ENCODE measurements at places on chromosomes 6 and 20. TPM values are rescaled to one million over a fixed set of nuclear protein-coding genes. Genes with fewer than 3 reads are reported as not detected.

DNA sequence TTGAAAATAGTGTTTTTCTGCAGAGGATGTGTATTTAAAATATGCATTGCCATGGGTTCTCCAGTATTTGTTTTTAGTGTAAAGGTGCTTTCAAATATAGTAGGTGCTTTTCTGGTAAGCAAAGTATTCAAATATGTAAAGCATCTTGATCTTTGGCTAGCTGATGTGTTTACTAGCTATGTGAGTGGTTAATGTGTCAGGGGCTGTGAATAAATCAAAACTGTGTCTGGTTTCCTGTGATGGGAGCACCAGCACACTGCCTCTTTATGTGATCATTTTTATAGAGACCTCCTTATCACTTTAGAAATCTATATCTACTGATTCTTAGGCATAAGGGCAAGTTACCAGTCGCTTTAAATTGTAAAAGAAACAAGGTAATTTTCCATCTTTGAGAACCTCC is 388.9 kb upstream of the MAN1A1 start:
- no peaks in the 10 kb centered on the region for H3K4me1 ChIP-seq
- H3K36me3 ChIP-seq = no peaks in the 10 kb centered on the region
- DNase-seq = no peak

Gene NOTCH4
- total RNA-seq = 1.5 TPM

Gene CD93
- 0.53 TPM for total RNA-seq

GRCh38 chr6:157732416-157733161 is 90.5 kb upstream of the SNX9 start:
- no peak overlapping the region for H3K27ac ChIP-seq
- no peaks in the 10 kb centered on the region for H3K36me3 ChIP-seq

- DNase-seq = no peak
- peaks cover 47% of the 10 kb centered on the region for H3K4me1 ChIP-seq
- H3K27ac ChIP-seq = no peak overlapping the region
Measured at GRCh38 chr6:137387096-137387764, 107.0 kb downstream of the OLIG3 start.

GRCh38 chr6:39029156-39030011 is 19.2 kb upstream of the GLP1R start:
- no peak overlapping the region for H3K4me3 ChIP-seq
- H3K27ac ChIP-seq = no peak overlapping the region
- H3K36me3 ChIP-seq = no peaks in the 10 kb centered on the region
- peak; percentile 37 for DNase-seq
- H3K4me1 ChIP-seq = no peaks in the 10 kb centered on the region

GRCh38 chr6:257774-258173 is 34.5 kb upstream of the DUSP22 start:
- no peak overlapping the region for H3K27ac ChIP-seq
- no peaks in the 10 kb centered on the region for H3K27me3 ChIP-seq
- H3K4me1 ChIP-seq = peaks cover 13% of the 10 kb centered on the region
- DNase-seq = no peak

DNA sequence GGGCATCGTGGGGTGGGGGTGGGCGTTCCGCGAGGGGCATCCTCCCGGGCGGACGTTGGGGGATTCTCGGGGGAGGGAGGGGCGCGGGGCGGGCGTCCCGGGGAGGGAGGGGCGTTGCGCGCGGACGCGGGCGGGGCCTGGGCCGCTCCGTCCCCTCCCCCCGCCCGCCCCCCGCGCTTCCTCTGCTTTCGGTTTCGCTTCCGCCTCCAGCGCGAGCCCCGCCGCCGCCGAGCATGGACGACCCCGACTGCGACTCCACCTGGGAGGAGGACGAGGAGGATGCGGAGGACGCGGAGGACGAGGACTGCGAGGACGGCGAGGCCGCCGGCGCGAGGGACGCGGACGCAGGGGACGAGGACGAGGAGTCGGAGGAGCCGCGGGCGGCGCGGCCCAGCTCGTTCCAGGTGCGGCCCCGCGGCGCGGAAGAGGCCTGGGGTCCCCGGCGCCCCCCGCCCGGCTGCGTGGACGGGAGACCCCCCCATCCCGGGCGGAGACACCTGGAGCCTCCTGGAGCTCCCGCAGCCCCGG is at the start of gene OGFR:
OGFR (plus strand) TSS at position 209 of the 528 bp plus-strand sequence; CDS start at position 234, 25 bp downstream.
- peak; percentile 56 for DNase-seq
- peak within 1 kb of the TSS; percentile 58 for H3K4me3 ChIP-seq
- peaks cover 9% of the 10 kb centered on the region for H3K36me3 ChIP-seq
- H3K27me3 ChIP-seq = no peaks in the 10 kb centered on the region

DNA sequence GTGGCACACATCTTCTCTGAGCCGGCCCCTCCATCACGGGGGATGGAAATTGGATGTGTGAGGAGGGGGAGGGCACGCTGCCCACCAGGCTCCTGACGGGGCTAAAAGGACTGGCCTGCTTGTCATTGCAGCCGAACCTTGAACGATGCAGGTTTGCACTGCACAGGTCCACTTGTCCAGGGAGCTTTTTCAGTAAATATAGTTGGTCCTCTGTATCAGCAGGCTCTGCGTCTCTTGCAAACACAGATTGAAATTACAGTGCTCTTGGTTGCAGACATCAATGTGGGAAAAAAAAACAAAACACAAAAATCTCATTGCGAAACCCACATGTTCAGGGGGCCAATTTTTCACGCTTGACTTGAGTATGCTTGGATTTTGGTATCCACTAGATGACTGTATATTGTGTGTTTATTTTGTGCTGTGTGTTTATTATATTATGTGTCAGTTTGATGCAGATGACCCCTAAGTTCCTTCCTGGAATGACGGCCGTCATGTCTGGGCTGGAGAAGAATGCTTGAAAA is 29.2 kb downstream of the ERMARD start:
- no peak for DNase-seq
- no peaks in the 10 kb centered on the region for H3K4me1 ChIP-seq
- H3K27ac ChIP-seq = no peak overlapping the region

DNA sequence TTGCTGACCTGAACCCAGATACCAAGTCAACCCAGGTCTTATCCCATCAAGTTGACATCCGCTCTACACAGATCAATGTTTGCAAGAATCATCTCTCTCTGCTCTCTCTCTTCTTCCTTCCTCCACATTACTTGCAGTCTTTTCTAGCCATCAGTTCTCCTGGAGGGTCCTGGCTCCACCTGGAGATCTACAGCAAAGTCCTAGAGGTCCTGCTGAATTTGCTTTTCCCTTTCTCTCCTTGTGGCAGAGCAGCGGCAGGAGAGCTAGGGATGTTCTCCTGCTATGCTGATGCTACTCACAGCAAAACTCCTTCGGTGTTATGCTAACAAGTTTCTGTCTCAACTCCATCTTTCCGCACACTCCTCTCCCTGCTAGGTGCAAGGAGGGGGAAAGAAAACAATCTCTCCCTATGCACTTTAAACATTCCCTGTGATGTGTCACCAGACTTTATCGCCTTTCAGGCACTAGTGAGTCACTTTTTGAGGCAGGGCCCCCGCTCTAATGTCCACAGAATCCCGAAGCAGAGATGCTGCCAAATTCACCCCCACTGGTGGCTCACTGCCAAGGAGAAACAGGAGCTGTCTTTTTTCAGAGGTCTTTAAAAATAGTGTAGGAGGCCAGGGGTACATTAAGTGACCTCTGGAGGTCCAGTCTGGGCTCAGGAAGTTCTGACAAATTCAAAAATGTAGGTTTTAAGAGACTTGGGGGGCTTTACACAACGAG is 62.6 kb downstream of the FAM50B start:
- H3K4me3 ChIP-seq = no peak overlapping the region
- no peak overlapping the region for H3K27ac ChIP-seq
- no peaks in the 10 kb centered on the region for H3K27me3 ChIP-seq
- peaks cover 18% of the 10 kb centered on the region for H3K4me1 ChIP-seq
- DNase-seq = no peak
- H3K36me3 ChIP-seq = no peaks in the 10 kb centered on the region

Gene SPTLC3
- 0.20 TPM for total RNA-seq

DNA sequence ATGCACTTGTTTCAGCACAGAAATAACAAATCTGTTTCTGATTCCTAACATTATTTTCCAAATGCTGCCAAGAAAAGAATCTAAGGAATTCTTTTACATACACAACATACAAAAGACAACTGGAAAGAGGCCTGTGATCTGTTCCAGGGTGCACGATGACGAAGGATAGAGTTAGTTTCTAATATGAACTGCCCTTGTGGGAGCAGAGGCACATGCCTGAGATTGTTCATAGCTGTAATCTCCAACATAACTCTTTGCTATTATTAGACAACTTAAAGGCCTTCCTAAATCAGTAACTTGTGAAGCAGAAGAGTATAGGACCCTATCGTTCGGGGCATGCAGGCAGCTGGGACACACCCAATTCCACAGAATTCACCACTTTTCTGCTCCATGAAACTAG is 41.2 kb upstream of the NHSL1 start:
- H3K27me3 ChIP-seq = no peaks in the 10 kb centered on the region
- no peak overlapping the region for H3K27ac ChIP-seq
- no peak overlapping the region for H3K4me3 ChIP-seq
- H3K4me1 ChIP-seq = no peaks in the 10 kb centered on the region
- H3K36me3 ChIP-seq = no peaks in the 10 kb centered on the region
- DNase-seq = no peak
